RPMI8226 (cell line): ENCODE measurements at places on chromosomes 12 and 14.

DNA sequence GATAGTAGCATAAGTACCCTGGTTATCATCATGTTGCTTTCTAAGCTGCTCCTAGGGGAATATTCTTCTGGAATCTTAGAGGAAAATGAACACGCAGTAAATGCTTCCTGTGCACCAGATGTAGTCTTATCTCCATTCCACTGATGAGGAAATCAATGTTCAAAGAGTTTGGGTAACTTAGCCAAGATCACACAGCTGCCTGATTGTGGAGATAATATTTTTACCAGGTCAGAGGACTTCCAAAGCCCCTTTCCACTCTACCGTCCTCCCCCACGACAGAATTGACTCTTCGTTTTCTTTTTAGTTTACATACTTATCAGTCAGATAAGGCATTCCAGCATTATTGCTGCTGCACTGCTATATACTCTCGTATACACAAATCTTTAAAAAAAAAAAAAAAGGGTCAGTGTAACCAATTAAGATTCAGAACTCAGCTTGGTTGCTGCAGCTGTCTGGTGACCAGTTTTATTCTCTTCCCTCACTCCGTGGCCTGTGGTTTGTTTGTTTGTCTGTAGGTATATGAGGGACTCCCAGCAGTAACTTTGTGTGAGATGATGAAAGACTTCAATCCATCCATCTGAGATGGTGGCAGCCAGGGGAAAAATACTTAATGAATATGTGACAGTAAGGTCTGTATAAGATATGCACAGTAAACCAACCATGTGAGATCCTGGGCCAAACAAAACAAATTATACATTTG, 110.5 kb downstream of the TGFB3 start:
- DNase-seq: no peak

DNA sequence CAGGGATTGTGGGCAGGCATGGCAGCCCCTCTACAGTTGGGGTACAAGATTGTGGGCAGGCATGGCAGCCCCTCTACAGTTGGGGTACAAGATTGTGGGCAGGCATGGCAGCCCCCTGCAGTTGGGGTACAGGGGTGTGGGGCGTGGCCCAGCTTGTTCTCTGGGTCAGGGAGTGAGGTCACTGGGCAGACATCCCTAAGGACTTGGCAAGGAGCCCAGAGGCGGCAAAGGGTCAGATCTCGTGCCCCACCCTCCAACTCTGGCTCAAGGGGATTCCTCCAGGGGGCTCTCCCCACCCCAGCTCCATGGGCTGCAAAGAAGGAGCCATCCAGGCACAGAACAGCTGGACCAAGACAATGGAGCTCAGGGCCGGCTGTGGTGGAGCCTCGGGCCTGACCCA, 25.8 kb upstream of the NUDT14 start:
- DNase-seq: no peak

DNA sequence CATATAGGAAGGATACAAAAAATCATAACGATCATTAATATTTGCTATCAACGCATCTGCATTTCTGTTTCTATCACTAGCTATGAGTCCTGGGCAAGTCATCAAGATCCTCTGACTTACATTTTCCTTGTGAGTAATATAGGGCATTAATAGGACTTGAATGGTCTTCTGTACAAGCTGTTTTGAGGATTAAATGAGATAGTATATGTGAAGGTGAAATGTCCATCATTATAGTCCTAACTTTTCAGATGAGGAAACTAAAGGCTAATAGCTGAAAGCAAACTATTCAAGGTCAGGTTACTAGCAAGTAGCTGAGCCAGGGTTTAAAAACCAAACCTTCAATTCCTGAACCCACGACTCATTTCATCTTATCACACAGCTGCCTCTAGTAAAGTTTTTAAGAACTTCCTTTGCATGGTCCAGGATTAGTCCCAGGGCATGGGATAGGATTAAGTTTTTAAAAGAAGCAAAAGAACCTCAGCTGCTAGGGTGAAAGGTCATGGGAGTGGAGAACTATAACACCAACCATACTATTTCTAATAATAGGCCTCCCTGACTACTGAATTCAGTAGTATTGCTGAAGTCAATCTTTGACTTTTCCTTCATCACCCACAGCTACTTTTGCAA, 101.4 kb upstream of the ADAMTS20 start:
- DNase-seq: no peak

DNA sequence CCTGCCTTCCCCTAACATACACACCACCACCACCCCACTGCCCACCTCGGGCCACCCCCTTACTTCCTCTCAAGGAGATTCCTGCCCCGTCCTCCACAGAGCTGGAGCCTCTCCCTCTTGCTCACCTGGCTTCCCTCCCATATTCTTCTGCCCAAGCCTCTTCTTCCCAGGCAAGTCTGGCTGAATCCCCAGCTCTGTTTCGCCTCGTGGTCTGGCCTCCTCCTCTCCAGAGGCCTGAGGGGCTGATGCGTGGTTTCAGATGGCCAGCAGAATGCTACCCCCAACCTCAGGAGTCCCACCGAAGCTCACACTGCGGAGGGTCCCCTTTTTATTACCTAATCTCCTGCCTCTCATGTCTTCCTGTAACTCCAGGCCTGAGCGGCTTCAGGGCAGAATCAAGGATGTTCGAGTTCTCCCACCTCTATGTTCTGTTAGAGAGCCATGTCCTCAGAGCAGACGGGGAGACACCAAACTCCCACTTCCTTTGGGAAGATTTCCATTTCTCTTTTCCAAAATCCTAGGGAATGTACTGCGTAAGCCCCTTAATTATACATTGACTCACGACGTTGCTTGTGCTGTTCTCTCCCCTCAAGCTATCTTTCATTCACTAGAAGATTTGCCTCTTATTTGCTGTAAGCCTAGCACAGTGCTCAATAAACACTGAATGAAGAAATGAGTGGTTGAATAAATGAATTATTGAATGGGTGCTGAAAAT, 33.9 kb upstream of the LTBP2 start:
- DNase-seq: no peak

GRCh38 chr12:69570000-69570516, 15.2 kb upstream of the CCT2 start:
- DNase-seq: no peak

DNA sequence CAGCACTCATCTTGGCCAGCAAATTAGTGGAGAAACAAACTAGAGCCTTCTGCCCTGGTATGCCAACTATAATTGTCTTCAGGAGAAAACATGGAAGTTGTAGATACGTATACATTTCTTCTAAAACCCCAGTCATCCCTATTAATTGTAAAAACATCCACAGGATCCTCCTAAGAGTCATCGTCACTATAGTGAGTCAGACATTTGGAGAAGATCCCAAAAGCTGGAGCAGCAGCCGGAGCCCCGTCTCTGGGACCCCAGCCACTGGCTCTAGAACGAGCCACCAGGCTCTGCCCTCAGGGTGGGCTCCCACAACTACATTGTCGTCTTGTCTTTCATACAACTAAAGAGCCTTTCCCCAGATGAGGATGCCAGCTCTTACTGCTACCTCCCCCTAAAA, 15.5 kb downstream of the PRKAB1 start:
- no peak for DNase-seq

- no peak for DNase-seq
These were observed 40.9 kb upstream of the GSG1 start for GRCh38 chr12:13144266-13144828.

DNA sequence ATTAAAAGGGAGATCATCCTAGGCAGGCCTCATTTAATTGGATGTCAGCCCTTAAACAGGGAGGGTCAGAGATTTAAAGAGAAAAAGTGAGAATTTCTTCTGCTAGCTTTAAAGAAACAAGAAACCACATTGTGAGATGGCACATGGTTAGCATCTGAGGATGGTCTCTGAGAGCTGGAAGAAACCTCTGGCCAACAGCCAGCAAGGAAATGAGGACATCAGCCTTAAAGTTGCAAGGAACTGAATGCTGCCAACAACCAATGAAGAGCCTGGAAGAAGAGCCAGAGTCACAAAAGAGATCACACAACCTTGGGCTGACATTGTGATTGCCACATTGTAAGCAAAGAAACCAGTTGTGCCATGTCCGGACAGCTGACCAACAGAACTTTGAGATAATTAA, 17.5 kb upstream of the FAR2 start:
- no peak for DNase-seq

DNA sequence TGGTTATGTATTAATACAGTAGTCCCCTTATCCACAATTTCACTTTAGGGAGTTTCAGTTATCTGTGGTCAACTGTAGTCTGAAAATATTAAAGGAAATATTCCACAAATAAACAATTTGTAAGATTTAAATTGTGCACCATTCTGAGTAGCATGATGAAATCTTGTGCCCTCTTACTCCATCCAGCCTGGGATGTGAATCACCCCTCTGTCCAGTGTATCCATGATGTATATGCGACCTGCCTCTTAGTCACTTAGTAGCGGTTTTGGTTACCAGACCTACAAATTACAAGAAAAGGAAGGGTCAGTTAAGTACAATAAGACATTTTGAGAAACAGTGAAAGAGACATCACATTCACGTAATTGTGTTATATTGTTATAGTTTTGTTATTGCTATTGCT, 39.9 kb upstream of the MDGA2 start:
- DNase-seq: no peak

DNA sequence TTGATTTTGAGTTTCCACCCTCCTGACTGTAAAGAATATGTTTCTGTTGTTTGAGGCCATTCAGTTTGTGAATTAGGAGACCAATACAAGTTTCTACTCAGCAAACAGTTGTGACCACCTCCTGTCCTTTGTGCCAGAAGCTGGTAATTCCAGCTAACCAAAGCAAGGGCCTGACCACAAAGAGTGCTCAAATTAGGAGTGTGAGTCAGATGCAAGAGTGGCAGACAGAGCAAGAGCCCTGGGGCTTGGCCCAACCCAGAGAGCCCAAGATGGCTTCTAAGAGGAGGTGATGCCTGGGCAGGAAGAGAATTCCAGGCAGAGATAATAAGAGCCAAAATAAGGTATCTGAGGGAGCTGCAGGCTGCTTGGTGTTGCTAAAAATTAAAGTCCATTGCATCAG, 77.7 kb upstream of the C14orf132 start:
- DNase-seq: no peak

DNA sequence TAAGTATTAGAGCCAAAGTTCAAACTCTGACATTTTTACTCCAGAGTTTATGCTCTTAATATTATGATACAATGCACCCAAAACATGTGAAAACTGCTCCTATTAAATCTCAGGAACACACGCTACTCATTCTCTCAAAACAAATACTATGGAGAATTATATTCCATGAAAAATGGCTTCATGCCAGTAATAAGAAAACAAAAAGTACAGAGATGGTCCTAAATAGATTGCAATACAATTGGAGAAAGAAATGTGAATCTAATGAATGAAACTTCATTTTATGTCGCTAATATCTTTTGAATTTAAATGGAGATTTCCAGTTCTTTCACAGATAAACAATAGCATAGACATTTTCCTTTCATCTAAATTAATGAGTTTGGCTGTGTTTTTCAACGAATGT, 384.3 kb downstream of the ADAMTS20 start:
- no peak for DNase-seq

- DNase-seq: no peak
These were observed 4.4 kb upstream of the FUT8 start for GRCh38 chr14:65408113-65408512.

- DNase-seq: no peak
These were observed 141.3 kb downstream of the KTN1 start for GRCh38 chr14:55721353-55721752.

DNA sequence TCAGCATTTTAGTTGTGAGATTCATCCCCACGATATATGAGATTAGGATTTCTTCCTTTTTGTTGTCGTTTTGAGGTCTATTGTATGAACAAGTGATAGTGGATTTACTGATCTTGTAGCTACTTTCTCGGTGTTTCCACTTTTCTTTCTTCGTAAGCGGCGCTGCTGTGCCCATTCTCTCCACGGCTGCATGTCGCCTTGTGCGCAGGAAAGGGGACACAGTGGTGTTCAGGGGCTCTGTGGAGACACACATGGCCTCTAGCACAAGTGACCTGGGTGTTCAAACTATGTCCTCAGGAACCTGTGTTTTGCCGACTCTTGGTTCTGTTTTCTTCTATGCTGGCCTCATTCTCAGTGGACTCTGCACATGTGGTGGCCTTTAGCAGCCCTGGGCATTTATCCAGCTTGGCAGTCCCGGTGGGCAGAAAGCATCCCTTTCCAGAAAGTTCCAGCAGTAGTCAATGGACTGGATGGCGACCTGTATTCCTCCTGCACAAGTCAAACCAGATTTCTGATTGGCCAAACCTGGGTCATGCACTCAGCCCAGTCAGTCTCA, 18.7 kb downstream of the CKAP4 start:
- no peak for DNase-seq

DNA sequence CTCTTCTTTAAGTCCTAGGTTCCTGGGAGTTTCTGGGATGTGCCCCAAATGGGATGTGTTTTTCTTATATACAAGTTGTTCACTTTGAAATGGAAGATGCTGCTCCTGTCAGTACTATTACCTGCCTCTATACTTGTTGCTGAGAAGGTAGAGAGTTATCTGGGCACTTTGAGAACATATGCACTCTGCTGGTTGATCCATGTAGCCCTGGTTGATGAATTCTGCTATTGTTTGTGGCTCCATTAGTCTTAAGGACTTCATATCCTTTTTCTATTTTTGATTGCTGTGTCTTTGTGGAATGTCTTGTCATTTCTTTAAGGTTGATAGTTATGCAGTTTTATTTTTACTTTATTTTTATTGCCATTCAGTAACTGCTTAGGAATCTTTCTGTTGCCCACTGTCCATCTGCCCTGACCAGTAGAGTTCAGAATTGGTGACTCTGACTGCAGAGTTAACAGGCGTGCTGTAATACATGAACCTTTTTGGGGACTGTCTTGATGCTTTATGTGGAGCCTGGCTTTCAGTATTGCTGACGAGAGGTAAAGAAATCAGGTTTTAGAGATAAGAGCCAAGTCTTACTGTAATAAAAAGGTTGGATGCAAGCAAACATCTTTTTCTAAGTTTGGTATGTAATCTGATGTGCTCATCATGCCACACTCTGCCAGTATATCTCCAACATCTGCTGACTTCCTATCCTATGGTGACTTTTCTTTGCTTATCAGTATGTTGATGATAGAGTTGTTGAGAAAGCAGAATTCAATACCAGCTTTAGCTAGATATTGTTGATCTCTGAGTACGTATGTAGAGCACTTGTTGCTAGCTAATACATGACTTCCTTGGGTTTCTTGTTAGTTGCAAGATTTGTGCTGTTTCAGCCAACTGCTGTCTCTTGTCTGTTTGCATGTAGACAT, 1.6 kb downstream of the GMPR2 start:
- DNase-seq: no peak

DNA sequence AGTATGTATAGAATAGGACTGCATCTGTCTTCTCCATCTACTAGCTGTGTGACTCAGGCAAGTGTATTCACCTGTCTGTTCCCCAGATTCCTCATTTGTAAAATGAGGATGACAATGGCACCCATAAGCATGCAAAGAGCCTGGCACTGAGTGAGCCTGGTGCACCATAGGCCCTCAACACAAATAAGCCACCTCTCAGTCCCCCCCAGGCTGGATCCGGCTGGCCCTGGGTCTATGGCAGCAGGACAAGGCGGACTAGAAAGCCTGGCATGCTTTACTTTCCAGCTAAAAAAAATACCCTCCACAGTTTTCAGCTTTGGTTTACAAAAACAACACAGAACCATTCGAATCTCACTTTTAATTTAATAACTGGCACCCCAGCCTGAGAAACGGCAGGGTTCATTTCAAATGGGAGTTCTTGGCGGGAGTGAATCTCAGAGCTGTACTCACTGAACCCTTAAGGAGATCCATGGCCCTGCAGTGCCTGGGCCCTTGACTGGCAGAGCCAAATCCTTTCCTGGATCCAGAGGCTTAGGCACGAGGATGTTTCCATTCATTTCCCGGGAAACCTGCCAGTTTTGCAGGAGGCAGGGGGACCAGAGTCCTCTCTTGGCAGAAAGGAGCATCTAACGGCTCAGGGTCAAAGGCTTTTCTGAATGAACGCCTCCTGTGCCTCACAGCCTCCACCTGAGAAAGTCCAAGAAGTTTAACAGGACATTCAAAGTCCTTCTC, 17.7 kb downstream of the SYNE3 start:
- DNase-seq: no peak
